Urinary bladder (tissue), 4 donors: ENCODE measurements at places on chromosomes 16 and 17. TPM values are rescaled to one million over a fixed set of nuclear protein-coding genes. Genes with fewer than 3 reads are reported as not detected.

The CAPNS2 gene
- 17.9 TPM for total RNA-seq

DNA sequence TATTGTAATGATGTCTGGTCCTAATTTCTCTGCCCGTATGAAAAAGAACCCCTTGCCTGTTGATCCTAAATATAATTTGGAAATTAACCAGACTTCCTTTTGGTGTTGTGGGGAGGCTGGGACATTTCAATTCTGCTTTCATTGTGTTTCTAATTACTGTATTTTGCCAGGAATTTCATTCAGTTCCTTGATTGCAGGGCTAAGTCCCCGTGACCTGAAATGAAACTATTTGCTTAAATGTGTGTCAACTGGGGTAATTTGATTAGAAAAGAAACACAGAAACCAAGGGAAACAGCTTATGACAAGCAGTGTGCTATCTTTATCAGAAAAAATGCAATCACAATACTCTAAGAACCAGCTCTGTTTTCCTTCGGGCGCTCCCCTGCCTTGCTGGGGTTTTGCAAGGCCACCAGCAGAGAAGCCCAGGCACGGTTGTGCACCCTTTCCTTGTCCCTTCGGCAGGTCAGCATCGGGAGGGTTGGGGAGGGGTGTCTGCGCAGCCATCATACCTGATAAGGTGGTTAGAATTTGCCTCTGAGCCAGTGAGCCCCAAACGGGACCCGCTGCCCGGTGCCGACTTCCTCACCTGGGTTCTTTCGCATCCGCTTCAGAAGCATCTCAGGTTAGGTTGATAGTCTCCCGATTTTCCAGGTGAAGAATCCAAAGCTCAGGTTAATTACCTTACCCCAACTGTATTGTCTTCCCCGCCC, 19.4 kb downstream of the KLHL36 start:
- no peak for DNase-seq

The PTX4 gene
- not detected for total RNA-seq

DNA sequence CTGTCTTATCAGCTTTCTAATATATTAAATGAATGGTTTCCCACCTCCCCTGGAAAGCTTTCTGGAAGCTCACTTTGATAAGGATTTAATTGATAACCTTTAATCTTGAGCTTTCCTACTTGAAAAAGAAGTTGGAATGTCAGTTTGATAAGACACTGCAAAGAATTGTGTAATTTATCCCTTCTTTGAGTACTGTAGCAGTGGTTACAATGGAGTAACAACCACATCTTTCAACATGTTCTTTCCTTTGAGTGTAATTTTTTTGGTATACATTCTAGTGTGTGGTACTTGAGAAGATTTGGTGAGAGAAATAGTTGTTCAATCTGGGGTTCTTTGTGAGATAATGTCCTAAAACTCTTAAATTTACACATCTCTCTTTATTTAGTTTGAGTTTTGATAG, 43.4 kb downstream of the CPD start:
- no peak for DNase-seq

DNA sequence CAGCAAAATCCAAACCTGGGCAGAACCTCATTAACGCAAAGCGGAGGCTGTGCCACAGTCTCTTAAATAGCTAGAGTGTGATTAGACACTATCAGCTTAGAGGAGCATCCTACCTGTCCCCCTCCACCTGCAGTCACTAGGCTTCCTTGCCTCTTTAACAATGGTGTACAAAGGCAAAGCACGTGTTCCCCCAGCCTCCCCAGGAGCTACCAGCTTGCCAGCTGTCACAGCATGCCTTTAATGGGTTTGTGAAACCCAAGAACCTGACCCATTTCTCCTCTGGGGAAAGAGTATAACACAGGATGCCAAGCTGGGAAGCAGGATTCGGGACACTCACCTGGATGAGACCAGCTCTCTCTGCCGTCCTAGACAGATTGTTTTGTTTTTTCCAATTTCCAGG, 37.2 kb upstream of the TBX2 start:
- DNase-seq = no peak

The LGALS9B gene
- not detected for total RNA-seq

The HCRT gene
- total RNA-seq = not detected

DNA sequence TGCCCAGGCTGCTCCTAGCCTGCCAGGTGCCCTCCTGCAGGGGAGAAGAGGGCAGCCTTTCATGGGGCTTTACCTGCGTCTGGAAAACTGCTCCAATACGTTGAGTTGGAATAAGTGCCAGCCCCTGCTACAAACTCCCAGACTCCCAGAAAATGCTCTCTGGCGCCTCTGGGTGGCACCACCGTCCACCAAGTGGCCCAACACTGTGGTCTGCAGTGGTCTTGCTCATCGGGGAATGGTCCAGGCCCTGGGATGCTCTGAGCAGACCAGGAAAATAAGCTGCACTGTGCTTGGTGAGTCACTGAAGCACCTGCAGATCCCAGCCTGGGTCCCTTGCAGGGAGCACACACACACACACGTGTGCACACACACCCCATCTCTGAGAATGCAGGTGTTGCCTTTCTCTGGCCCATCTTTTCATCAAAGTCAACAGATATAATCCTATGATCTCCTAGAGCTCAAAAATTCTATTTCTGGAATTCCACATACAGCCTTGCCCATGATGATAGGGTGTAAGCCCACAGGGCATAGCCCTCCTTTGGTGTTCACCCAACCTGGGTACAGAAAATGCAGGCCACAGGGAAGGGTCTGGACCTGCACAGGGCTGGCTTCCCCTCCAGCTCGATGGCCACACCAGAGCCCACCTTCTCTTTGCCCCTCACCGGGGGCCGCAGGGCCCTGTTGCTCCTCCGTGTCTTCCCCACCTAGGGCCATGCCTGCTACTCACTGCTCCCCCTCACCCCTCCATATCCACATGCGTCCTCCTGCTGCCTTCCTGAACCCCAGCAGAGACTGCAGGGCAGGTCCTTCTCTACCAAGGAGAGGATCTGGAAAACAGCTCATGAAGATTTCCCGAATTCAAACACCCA, 20.5 kb downstream of the CDIP1 start:
- DNase-seq = no peak

The KRT39 gene
- not detected for total RNA-seq

DNA sequence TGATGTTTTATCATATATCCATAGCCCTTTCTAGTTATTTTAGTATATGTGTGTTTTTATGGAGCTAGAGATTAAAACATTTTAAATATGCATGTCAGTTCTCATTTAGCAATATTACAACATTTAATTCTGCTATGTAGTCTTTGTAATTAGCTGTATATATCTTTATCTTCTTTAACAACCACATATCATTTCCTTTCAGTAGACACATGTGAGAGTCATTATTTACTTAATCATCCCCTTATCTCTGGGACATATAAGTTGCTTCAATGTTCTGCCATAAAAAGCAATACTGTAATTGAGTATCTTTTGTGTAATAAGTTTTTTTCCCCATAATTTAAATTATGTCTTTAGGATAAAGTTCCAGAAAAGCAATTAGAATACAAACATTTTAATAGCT, 52.0 kb upstream of the CLEC3A start:
- no peak for DNase-seq

DNA sequence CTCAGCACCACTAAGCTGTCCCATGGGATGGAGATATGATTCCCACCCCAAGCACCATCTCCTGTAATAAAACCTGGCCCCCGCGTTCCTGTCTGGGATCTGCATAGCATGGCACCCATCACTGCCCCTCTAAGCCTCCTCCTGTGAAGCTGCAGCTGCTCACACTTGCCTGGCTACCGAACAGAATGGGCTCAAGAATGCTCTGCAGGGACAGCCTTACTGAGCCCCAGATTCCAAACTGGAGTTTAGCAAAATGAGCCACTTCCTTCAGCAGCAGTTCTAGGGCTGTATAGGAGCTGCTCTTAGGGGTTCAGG, 256.1 kb downstream of the CPPED1 start:
- no peak for DNase-seq
